ENCODE measurements at places on chromosomes 11 and 22.

DNA sequence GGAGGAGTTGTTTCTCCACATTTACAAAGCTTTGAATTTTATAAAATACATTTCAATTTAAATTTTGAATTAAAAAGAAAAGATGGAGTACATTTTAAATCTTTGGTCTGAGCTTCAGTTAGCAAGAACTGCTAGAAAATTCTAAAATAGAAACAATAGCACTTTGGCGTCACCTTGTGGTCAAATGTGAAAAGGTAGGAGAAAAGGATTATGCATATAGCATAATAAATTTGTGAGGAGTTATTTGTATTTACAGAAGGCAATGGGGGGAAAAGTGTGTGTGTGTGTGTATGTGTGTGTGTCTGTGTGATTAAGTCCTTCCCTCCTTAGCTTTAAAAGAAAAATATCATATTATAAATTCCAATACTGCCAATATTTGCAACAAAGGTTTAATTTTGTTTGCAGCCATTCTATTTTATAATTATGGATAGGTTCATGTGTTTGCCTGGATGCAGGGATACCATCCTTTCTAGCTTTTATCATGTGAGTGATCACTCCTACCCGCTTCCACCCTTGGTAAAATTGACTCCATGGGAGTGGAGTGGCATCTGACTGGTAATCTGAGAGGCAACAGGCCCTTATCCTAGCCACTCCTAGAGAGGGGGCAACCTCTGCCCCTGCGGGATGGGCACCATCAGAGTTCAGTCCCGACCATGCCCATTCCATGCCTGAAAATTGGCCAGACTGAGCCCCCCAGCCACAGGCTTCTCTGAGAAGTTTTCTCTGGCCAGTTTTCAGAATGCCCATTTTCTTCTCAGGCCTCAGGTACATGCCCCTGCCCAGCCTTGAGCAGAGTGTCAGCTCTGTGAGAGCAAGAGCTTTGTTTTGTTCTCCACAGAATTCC, 13.6 kb upstream of the LGR4 start:
- H3K4me3 ChIP-seq = no peak overlapping the region
- H3K27ac ChIP-seq = no peak overlapping the region
- DNase-seq = no peak
- H3K36me3 ChIP-seq = peaks cover 6% of the 10 kb centered on the region
- H3K27me3 ChIP-seq = no peaks in the 10 kb centered on the region

GRCh38 chr11:125968354-125968753, 22.5 kb downstream of the VSIG10L2 start:
- no peaks in the 10 kb centered on the region for H3K36me3 ChIP-seq
- H3K4me3 ChIP-seq = no peak overlapping the region
- H3K27ac ChIP-seq = no peak overlapping the region

DNA sequence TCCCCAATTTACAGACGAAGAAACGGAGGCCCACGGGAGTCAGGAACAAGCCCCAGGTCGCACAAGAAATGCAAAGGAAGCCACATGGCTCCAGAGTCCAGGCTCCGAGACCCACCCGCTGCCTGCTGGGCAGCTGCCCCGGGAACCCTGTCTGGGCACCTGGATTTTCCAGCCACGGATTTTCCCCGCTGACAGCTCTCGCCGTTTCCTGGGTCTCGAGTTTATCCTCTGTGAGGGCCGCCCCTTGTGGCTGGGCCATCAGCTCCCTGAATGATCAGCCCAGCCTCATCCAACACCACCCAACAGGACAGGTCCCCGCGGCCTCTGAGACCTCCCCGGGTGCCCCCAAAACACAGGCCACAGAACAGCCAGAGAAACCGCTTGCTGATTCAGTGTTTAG, 189.7 kb downstream of the BRD1 start:
- peaks cover 42% of the 10 kb centered on the region for H3K27me3 ChIP-seq
- H3K4me1 ChIP-seq = no peaks in the 10 kb centered on the region
- no peak overlapping the region for H3K27ac ChIP-seq
- H3K36me3 ChIP-seq = no peaks in the 10 kb centered on the region
- no peak for DNase-seq

GRCh38 chr22:26785932-26786331, 128.5 kb downstream of the MIAT start:
- H3K36me3 ChIP-seq = peaks cover 25% of the 10 kb centered on the region
- no peaks in the 10 kb centered on the region for H3K4me1 ChIP-seq
- no peak overlapping the region for H3K27ac ChIP-seq
- H3K4me3 ChIP-seq = no peak overlapping the region

- no peak for DNase-seq
- H3K4me3 ChIP-seq = no peak overlapping the region
- no peaks in the 10 kb centered on the region for H3K27me3 ChIP-seq
- H3K36me3 ChIP-seq = no peaks in the 10 kb centered on the region
- H3K27ac ChIP-seq = no peak overlapping the region
These were observed 399.6 kb downstream of the TMEM135 start for GRCh38 chr11:87437133-87437843.

GRCh38 chr11:2980168-2980840, 11.8 kb downstream of the NAP1L4 start:
- H3K36me3 ChIP-seq = peaks cover 42% of the 10 kb centered on the region
- DNase-seq = no peak
- H3K4me3 ChIP-seq = no peak overlapping the region
- H3K4me1 ChIP-seq = peaks cover 19% of the 10 kb centered on the region
- no peak overlapping the region for H3K27ac ChIP-seq
- H3K27me3 ChIP-seq = no peaks in the 10 kb centered on the region

- H3K27me3 ChIP-seq = no peaks in the 10 kb centered on the region
- no peak for DNase-seq
- peaks cover 2% of the 10 kb centered on the region for H3K4me1 ChIP-seq
- H3K27ac ChIP-seq = no peak overlapping the region
- no peaks in the 10 kb centered on the region for H3K36me3 ChIP-seq
These were observed 50.6 kb upstream of the MPEG1 start for GRCh38 chr11:59263225-59263894.
